ENCODE measurements at places on chromosomes 7 and 10.

DNA sequence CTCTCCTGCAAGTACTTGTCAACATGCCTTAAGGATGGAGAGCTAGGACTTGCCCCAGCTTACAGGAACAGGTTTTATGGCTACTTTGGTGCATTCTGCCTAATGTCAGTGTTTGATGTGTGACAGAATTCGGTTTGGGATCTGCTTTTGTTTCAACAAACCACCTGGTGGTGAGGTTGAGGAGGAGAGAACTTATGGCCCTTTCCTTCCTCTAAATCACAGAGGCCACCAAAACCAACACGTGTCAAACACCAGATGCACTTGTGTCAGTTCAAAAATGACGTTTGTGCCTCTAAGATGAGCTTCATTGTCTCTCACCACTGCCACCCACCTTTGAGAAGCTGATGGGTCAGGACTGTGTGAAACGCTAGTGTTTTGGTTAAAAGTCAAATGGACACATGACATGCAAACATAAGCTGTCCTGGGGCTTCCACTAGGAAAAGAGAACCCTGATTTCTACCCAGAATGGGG is 83.9 kb downstream of the OSBPL3 start:
- no peak for DNase-seq

GRCh38 chr10:119263951-119264617 is 56.7 kb downstream of the GRK5 start:
- no peak for DNase-seq

- DNase-seq = no peak
These were observed 161.6 kb upstream of the MKLN1 start for GRCh38 chr7:131166066-131166465.

DNA sequence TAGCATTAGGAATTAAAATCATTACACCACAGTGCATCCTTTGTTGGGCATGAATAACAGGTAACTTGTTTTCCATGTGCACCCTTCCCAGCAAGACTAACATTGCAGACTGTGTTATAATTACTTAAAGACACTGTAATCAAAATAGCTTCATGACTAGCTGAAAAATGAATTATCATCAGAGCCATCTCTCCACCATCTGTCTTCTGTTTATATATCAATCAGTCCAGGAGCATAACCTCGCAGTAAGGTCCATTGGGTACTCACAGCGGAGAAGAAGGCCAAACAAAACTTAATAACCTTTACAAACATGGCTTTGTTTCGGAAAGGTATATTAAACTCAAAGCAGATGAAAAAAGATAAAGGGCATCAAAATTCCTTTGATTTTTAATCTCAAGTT is 90.6 kb downstream of the ODAD2 start:
- DNase-seq = no peak

GRCh38 chr10:30751678-30752331 is 122.3 kb upstream of the LYZL2 start:
- peak; percentile 73 for DNase-seq

- no peak for DNase-seq
These were observed 119.3 kb downstream of the CABCOCO1 start for GRCh38 chr10:61781969-61782403.

DNA sequence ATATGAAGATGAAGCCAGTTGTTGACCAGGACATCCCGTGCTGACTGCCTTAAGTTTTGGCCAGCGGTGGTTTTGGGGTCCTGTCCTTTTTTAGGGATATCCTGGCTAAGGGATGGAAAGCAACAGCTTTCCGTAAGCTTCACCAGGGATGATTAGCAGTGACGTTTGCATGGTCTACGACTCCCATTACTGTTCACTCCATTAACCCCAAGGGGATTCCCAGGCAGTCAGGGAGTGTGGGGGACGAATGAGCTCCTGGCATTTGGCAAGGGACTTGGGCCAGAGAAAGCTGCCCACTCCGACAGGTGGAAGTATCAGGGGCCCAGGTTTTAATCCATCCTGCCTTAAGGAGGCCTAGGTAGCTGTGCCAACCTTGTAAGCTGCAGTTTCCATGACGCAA is 66.8 kb downstream of the ITGB1 start:
- DNase-seq = no peak

DNA sequence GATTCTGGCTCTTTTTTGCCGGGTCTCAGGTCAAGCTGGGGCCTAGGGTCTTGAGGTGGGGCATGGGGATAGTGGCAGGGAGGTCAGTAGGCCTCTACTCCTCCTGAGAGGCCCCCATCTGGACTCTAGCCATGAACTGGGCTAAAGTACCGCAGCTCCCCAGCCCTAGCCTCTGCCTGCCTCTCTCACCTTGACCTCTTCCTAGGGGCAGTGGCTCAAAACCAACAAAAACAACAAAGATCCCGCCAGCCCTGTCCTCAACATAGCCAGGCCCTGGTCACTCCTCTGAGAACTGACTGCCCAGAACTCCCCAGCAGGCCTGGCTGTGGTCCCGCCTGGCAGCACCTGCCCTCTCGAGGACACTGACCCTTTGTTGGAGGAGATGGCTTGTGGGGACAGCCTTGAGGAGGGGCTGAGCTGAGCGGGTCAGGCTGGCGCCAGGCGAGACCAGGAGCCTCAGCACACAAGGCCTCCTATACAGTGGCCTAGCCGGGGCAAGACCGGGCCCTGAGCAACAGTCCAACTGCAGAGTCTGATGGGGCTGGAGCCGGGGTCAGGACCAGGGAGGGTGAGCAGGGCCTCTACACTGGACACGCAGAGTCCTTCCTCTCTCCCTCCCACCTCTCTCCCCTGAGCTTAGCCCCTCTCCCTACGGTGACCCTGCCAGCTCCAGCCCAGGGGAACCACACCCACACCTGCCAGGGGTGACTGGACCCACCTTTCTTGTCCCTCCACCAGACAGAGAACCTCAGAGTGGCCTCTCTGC is 11.6 kb upstream of the PPIF start:
- no peak for DNase-seq

- no peak for DNase-seq
These were observed 96.1 kb upstream of the BMPER start for GRCh38 chr7:33809228-33809627.

- peak; percentile 40 for DNase-seq
These were observed 46.9 kb downstream of the EGFR start for GRCh38 chr7:55065511-55066229.

DNA sequence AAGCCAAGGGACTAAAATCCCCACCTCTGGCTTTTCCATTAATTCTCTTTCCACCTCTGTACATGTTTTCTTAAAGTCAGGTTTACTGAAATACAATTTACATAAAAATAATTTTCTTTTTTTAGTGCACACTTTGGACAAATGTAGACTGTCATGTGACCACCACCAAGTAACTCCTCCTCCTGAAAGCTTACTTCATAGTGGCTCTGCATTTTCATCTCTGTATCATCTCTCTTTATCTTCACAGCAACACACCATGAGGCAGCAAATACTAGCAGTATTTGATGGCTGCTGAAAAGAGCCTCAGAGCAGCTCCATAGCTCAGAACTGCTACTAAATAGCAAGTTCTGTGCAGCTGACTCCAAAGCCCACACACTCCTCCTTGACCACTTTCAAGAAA is 17.3 kb downstream of the WDFY4 start:
- no peak for DNase-seq

- DNase-seq = no peak
These were observed 927.4 kb downstream of the LRMDA start for GRCh38 chr10:76358743-76359395.

GRCh38 chr10:124002391-124003069 is 90.9 kb downstream of the CHST15 start:
- no peak for DNase-seq

DNA sequence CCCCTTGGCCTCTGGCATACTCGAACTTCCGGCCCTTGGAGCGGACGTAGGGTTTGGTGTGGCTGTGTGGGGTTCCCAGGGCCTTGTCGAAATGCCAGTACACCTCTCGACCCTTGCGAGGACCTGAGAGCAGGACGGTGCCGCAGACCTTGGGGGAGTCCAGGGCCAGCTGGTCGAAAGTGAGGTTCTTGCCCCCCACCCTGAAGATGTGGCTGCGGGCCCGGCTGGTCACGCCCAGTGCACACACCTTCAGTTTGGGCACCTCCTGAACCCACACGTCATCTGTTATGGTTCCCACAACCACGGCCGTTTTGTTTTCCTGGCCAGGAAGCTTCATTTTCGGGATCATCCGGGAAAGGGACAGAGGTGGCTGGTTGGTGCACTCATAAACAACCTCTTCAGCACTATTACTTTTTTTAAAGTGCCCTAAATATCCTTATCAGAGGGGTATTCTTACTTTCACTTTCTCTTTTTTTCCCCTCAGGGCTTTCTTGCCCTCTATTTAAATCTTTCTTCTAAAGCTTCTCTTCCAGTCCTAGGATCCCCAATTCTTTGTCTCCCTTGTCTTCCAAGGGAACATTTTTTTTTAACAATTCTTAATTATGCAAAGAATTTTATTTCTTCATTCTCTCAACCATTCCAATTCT is 44.9 kb upstream of the FAM3C start:
- DNase-seq = no peak

GRCh38 chr7:3327099-3327498 is 26.0 kb downstream of the SDK1 start:
- DNase-seq = no peak

DNA sequence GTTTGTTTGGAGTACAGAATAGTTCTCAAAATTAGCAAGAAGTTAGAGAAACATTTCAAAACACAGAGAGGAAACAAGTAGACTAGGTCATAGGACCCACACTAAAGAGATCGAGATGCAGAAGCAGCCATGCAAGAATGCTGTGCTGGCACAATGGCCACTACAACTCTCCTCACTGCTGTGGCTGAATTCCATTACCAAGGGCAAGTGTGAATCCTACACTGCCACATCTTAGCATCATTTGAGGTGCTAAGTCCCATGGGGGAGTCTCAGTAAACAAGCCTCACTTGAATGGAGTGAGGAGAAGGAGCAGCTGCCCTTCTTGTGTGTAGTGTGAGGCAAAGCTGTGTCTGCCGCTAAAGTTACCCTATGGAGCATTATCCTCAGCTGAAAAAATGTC is 56.7 kb downstream of the PCLO start:
- DNase-seq = peak; percentile 26

GRCh38 chr7:50664937-50665336 is 99.7 kb upstream of the DDC start:
- DNase-seq = no peak

DNA sequence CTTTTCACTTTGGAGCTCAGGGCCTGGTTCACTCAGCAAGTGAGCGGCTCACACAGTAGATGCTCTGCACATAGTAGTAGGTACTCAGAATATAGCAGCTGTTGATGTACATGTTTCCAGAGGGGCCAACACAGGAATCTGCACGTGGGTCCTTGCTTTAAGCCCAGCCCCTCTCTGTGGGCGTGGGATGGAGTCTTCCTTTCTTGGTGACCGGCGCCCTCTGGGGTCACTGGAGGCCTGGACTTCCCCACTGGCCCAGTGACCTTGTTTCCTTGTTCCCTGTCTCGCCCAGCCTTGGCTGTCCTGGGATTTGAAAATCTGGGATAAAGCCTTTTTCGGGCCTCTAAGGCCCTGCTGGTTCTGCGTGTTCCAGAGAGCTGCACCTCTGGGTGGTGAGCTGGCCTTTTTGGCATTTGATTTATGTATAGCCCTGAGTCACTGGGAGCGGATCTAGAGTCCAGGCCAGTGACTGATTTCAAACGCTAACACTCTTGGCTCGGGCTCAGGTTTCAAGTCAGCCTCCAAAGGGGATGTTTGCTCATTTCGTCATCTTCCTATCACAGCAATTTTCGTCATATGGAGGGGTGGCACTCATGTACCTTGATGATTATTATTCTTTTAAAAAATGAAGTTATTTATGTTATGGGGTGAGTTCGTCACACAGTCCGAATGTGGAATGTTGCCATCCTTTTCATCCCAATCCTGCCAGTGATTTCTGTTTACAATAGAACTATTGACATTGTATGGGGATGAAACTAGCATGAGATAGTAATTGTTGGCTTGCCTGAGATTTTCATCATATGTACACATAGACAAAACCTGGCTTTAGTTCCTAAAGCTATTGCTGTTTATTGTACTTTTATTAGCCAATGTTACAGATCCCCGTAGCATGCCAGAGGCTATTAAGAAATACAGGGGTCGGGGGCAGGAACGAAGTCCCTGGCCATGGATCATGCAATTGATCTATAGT is 65.5 kb downstream of the CUX1 start:
- DNase-seq = no peak

DNA sequence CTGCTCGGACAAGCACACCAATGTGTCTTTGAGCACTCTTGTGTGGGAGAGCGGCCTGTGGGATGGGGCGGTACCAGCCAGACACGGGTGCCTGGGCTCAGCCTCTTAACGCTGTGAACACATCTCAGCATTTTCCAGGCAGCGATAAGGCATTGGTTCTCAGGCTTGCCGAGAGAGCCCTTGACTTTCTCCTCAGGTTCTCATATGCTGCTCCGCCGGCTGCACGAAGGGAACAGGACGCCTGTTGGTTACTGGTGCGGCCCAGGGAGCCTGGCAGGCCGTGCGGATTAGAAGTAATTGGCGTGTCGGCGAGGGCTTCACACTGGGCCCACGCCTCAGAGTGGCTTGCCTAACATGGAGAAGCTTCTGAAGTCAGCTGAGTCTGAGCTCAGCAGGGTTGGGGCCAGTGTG is 456.7 kb upstream of the FOXK1 start:
- DNase-seq = no peak

- no peak for DNase-seq
These were observed 35.4 kb downstream of the KLF6 start for GRCh38 chr10:3749600-3749999.

- no peak for DNase-seq
These were observed 2.1 kb upstream of the CCDC126 start for GRCh38 chr7:23594879-23595604.

DNA sequence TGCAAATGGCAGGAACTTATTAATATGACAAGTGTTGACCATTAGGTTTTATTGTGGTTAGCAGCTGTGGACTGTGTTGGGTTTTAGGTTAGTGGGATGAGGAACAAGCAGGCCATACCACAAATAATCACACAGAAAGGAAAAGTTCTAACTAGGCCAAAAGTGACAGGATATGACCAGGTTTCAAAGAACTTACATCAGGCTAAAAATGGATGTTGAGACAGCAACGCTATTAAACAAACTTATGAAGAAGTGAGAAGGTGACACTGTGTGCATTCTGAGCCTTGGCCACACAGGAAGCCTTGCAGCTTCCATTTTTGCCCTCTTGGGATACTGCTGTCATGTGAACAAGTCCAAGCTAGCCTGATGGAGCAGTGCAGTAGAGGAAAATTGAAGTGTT is 568.8 kb downstream of the HTR7 start:
- DNase-seq = no peak

All from H9 (cell line).